H1 (cell line): ENCODE measurements at places on chromosomes 2 and 18. TPM values are rescaled to one million over a fixed set of nuclear protein-coding genes. Genes with fewer than 3 reads are reported as not detected.

DNA sequence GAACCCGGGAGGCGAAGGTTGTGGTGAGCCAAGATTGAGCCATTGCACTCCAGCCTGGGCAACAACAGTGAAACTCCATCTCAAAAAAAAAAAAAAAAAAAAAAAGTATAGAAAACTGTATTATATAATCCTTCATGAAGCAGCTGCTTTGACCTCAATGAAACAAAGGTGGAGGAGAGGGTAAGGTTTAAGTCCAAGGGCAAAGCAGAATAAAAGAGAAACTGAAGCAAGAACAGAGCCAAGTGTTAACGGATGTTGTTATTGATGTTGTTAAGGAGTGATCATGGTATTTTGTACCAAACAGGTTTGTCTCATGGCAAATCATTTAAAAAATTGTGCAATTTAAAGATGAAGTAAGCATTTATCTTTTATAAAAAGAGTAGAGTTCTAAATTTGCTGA lies 7.4 kb downstream of the RAPH1 start:
- H3K4me3 ChIP-seq = no peak overlapping the region
- no peak overlapping the region for H3K27ac ChIP-seq
- DNase-seq = no peak
- no peaks in the 10 kb centered on the region for H3K36me3 ChIP-seq
- H3K27me3 ChIP-seq = no peaks in the 10 kb centered on the region
- H3K4me1 ChIP-seq = no peaks in the 10 kb centered on the region

GRCh38 chr2:10252224-10252623 lies 50.5 kb upstream of the HPCAL1 start:
- no peak overlapping the region for H3K27ac ChIP-seq
- DNase-seq = no peak
- H3K4me3 ChIP-seq = no peak overlapping the region
- H3K4me1 ChIP-seq = no peaks in the 10 kb centered on the region
- no peaks in the 10 kb centered on the region for H3K36me3 ChIP-seq
- H3K27me3 ChIP-seq = no peaks in the 10 kb centered on the region

- peaks cover 7% of the 10 kb centered on the region for H3K4me1 ChIP-seq
- H3K27ac ChIP-seq = no peak overlapping the region
- DNase-seq = no peak
- peaks cover 2% of the 10 kb centered on the region for H3K27me3 ChIP-seq
- no peaks in the 10 kb centered on the region for H3K36me3 ChIP-seq
Observed at GRCh38 chr2:64656379-64656778, 2.7 kb upstream of the SERTAD2 start.

DNA sequence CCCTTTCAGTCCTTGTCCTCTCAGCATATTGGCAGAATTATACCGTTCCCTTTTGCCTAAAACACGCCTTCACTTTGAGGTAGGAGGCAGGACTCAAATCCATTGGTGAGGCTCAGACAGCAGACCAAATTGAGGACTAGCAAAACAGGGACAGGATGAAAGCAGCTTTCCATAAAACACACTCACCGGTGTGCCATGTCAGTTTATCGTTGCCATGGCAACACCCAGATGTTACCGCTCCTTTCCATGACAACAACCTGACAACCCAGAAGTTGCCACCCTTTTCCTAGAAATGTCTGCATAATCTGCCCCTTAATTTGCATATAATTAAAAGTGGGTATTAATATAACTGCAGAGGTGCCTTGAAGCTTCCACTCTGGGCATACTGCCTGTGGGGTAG lies 730.4 kb downstream of the METTL4 start:
- H3K4me3 ChIP-seq = no peak overlapping the region
- no peak for DNase-seq

- no peak overlapping the region for H3K27ac ChIP-seq
- H3K4me1 ChIP-seq = no peaks in the 10 kb centered on the region
- DNase-seq = no peak
- H3K36me3 ChIP-seq = no peaks in the 10 kb centered on the region
Observed at GRCh38 chr18:46226461-46226860, 122.3 kb downstream of the HAUS1 start.

- H3K4me1 ChIP-seq = no peaks in the 10 kb centered on the region
- no peak overlapping the region for H3K4me3 ChIP-seq
- DNase-seq = no peak
- H3K36me3 ChIP-seq = no peaks in the 10 kb centered on the region
- no peaks in the 10 kb centered on the region for H3K27me3 ChIP-seq
Observed at GRCh38 chr2:190526105-190526750, 8.3 kb downstream of the NEMP2 start.

DNA sequence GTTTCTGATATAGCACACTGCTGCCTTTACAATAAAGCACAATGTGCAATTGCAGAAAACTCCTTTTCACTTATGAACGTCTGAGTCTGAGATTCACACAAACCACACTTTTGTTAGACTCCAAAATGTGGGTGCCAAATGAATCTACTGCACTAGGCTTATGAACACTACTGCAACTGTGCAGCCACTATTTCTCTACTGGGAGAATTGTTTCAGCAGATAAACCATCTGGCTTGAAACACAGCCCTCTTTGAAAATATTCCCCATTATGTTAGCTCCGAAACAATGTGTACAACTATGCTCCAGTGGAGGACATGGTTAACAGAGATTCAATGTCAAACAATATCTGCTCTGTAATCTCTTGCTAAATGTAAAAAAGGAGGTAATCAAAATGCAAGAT lies 188.7 kb upstream of the ZEB2 start:
- H3K36me3 ChIP-seq = no peaks in the 10 kb centered on the region
- H3K27ac ChIP-seq = no peak overlapping the region
- no peaks in the 10 kb centered on the region for H3K27me3 ChIP-seq
- no peaks in the 10 kb centered on the region for H3K4me1 ChIP-seq
- no peak for DNase-seq

DNA sequence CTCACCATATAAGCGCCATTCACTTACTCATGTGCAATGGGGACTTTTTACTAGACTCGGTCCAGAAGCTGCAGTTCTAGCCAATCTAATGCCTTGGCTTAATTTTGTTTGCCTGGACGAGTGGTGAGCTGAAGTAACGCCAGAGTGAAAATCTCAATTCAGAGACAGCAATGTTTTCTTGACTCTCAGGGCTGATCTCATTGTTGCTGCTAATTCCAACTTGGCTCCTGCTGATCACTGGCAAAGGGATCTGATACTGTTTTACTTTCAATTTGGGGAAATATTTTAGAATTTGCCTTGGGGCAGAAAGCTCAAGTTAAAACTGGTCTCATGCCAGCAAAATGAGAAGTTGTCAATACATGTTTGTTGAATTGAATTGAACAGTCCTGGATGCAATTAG lies 906.6 kb upstream of the CDH2 start:
- no peak for DNase-seq
- no peaks in the 10 kb centered on the region for H3K27me3 ChIP-seq
- H3K4me3 ChIP-seq = no peak overlapping the region
- no peaks in the 10 kb centered on the region for H3K4me1 ChIP-seq

- H3K4me3 ChIP-seq = no peak overlapping the region
- no peaks in the 10 kb centered on the region for H3K27me3 ChIP-seq
- H3K27ac ChIP-seq = no peak overlapping the region
- H3K36me3 ChIP-seq = no peaks in the 10 kb centered on the region
- no peaks in the 10 kb centered on the region for H3K4me1 ChIP-seq
- DNase-seq = no peak
Observed at GRCh38 chr18:78510636-78511035, 469.0 kb upstream of the SALL3 start.

Gene SKA1
- 18.9 and 22.9 TPM in 2 replicates for total RNA-seq

Gene ANKMY1
- total RNA-seq = 4.5 and 5.4 TPM in 2 replicates

Gene MSTN
- not detected in 2 replicates for total RNA-seq

Gene LHCGR
- total RNA-seq = 0.31 and 0.73 TPM in 2 replicates

Gene CHRNG
- not detected in 2 replicates for total RNA-seq

Gene CYTIP
- total RNA-seq = 0.23 TPM in 1 of 2 replicates, not detected in the other

Gene GEN1
- 19.2 and 20.5 TPM in 2 replicates for total RNA-seq

Gene SERPINB10
- total RNA-seq = not detected in 2 replicates

Gene TTC21B
- total RNA-seq = 20.8 and 23.9 TPM in 2 replicates

Gene ATL2
- 82.9 and 84.6 TPM in 2 replicates for total RNA-seq
